ENCODE measurements at places on chromosomes 5 and 9.

GRCh38 chr9:91949946-91950664, at the start of gene ROR2:
ROR2 (minus strand) TSS chr9:91950228.
- DNase-seq: peak; percentile 44

- DNase-seq: no peak
Observed at GRCh38 chr9:13070612-13071595, 208.6 kb downstream of the MPDZ start.

DNA sequence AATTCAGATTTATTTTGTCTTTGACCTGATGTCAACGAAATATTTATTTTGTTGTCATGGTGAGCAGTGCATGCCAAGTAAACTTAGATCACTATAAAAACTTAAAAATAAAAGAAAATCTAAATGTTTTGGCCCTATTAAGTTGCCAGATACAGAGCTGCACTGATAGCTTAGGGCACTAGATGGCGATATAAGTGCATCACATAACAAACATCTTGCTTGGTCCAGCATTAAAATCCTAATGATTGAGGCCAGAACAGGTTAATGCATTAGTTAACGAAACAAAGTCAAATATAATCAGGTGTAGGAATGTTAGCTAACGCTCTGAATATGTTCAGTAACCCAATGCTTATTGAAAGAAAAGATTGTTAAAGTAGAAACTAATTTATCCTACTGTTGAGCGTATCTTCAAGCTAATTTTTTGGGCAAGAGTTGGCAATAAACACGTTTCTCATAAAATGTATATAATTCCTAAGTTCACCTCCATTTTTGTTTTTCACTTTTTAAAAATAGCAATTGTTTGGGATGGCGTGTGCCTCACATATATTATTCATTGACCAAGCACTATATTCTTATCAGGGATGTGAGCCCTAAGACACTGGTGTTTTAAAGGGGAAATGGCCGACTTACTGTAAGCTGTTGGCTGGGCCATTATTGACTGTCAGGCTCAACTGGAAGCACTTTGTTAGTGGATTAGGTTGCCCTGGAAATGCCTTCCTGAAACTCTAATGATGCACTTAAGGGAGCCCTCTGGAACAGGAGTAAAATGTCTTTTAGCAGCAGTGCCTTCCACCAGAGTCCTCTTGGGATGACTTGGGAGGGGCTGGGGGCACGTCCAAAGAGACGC, 33.3 kb downstream of the KCTD16 start:
- DNase-seq: peak; percentile 41

GRCh38 chr5:133912951-133913350, 55.5 kb downstream of the C5orf15 start:
- DNase-seq: no peak

DNA sequence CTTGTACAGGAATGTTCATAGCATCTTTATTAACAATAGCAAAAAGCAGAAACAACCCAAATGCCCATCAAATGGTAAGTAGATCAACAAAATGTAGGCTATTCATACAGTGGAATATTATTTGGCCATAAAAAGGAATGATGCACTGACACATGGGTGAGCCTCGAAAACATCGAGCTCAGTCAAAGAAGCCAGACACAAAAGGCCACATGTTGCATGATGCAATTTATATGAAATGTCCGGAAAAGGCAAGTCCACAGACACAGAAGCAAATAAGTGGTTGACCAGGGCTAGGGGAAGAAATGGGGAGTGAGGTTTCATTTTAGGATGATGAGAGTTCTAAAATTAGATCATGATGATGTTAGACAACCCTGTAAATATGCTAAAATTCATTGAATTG, 16.5 kb upstream of the SLC2A8 start:
- DNase-seq: no peak

DNA sequence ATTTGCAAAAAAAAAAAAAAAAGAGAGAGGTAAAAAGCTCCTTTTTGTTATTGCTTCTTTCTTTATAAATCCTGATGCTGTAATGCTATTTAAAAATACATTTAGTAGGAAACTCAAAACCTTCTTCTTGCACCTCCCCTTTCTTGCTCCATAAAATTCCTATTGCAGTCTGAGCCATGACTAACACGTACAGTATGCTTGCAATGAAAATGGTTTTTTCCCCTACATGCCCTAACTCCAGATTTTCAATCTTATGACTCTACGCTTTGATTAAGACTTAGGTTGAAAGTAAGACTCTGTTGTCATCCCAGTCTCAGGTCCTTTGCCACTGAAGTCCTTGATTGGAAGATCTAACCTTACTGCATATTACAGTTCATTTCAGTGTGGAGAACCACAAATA, 23.9 kb downstream of the FGF10 start:
- DNase-seq: no peak

GRCh38 chr5:112183103-112183711, 235.9 kb downstream of the EPB41L4A start:
- no peak for DNase-seq

DNA sequence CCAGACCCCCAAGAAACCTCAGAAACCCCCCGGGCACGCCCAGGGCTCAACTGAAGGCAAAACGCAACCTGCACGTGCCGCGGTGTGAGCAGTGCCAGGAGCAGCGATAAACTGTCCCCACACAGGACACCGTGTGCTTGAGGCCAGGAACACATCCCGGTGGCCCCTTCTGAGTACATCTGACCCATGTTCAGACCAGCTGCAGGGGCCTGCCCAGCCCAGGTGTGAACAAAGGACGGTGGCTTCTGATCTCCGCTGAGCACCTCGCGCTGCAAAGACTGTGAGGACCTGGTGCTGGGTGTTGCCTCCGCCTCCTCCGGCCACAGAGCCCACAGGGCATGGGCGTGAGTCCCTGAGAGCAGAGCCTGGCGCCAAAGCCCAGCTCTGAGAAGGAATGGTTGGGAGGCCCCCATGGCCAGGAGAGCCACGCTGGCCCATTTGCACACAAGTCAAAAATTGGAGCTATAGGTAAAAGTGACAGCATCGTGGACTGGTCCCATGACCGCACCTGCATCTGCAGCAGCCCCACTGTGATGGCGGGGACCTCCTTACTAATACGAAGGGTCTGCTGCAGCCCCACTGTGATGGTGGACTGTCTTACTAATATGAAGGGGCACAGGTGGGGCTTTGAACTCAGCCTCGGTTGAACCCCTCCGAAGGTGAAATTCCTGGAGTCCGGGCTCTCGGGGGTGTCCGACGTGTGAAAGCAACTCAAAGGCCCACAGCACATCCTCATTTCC, 31.5 kb downstream of the NDUFS6 start:
- DNase-seq: no peak

DNA sequence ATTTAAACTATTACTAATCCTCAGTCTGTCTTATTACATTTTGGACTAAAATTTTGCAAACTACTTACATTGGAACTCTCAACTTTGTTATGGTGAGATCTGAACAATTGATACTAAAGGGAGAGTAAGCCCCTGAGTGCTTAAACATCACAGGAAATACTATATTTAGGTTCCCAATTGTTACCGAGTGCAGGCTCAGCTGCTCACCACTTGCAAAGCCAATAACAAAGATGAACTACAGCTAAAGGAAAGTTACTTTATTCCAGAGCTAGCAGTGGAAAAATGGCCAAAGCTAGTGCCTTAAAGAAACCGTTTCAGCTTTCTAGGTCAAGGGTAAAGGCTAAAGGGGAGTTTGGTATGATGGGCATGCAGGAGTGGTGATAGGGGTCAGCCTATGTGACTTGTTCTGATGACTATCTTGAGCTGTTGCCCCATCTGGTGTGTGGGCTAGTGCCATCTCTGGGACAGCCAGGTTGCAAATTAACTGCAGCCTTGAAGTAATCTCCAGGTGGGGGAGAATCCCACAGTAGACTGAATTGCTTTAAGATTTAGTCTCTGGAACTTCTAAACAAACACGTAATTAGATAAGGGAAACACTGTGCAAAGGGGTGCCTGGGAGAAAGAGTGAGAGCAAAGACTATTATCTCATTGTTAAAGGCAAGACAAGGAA, 7.8 kb upstream of the NDUFB6 start:
- no peak for DNase-seq

DNA sequence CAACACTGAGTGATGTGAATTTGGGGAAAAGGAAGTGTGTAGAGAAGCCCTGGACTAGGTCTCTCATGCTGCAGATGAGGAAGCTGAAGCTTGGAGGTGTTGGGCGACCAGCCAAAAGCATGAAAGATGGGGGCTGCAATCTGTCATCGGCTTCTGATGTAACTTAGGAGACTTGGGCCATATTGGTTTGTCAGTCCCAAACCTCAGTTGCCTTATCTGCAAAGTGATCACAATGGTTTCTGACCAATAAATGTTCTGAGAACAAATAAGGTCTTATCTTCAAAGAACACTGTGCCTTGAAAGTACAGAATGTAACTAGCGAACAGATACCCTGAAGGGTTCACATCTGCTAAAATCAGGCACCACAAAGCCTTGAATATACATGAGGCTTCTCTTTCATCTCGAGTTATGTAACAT, 198.4 kb upstream of the NR3C1 start:
- DNase-seq: no peak

DNA sequence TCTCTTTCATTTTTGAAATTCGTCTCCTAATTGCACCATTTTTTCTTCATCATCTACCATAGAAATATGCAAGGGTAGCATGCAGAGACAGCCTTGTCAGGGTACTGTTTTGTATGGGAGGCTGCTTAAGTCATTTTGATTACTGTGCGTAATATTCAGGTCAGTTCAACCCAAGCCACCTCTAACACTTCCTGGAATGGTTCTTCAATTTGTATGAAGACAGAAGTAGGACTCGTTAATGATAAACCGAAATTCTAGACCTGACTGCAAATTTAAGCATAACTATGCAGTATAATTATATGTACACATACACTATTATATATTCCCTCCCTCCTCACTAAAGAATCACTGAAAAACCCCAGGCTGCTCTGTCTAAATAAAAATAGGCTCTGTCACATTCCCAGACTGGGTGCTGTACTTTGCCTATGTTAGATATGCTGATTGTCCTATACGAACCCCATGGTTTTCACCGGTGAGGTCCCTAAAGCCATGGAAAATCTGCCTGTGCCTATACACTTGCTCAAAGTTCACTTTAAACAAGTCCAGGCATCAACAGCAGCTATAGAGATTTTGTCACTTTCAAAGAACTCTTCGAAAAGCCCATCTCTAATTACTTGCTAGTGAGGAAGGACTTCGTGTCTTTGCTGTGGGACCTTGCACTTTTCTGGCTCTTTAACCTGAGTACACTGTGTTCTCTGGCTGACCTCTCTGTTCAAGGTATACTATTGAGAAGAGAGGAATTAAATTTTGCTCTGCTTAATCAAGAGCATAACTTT, 352.1 kb upstream of the CD180 start:
- no peak for DNase-seq

DNA sequence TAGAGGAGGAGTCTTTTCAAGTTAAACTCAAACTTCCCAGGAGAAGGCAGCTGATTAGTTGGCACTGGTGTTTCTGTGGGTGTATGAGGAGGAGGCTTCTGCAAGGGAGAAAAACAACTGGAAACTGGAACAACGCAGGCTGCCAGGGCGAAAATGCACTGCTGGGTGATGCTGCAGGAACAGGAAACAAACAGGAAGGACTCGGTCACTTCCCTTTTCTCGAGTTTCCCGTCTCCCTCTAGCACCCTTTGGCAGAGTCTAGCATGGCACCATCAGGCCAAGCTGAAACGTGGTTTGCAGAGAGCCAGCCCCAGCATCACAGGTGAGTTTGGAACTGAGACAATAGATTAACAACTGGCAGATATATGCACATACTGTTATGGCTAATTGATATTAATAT, 77.5 kb upstream of the CAST start:
- DNase-seq: no peak

DNA sequence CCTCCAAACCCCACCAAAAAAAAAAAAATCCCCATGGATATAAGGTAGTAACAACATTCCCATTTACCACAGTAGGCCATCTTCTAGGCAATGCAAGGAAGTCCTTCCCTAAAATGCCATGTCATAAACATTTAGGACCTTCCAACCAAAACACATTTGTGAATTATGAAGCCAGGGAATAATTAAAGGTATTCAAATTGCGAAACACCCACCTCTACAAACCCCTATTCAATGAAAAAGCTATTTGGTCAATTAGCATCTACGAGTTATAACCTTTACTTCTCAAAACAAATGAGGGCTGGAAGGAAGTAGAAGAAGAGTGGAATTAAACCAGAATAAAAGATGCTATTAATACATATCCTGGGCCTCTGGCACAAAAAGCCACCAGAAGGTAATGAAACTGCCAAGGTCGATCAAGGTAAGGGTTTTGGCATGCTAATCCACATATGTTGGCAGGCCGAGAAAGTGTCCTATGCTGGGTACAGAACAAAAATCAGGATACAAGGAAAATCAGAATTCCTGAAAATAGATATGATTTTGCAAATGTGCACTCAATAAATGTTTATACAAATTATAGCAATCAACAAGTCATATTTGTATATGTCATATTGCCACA, 47.7 kb downstream of the MTMR12 start:
- DNase-seq: no peak

DNA sequence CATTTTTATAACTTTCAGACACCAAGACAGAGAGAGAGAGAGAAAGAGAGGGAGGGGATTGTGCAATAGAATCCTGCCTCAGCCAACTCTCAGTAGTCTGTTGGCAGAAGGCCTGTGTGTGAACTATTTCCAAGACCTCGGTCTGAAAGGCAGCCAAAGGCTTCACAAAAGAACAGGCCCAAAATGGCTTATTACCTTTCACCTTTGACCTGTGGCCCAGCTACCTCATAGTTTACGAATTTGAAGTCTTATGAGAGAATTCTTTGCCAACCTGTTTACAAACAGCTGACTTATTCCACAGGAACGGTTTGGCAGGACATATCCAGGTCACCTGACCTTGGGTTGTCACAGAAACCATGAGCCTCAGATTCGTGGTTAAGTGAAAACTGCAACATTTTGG, 48.6 kb downstream of the NR2F1-AS1 start:
- no peak for DNase-seq

DNA sequence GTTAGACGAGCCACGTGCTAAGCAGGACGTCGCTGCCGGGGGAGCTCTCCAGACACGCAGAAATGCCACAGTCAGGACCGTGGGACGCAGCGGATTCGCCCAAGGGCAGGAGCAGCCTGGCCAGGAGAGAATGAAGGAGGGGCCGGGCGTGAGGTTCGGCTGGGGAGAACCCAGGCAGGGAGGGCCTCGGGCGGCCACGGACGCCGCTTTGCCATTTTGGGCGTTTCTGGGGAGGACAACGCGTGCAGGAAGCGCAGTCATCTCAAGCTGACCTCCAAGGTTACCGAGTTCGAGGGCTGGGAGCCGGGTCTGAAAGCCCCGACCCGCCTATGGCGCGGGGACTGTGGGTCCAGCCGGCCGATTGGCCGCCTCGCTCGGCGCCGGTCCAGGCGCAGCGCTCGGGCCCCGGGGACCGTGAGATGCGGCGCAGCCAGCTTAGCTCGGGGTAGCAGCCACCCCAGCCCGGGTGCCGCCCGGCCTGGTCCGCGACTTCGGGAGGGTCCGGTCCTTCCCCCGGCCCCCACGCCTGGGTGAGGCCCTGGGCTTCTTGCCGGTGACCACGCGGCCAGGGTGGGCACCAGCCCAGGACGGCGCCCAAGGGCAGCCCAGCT, 760 bp upstream of the MAN1B1 start:
- DNase-seq: peak; percentile 33

GRCh38 chr9:34049630-34050384, 1.1 kb upstream of the UBAP2 start:
- DNase-seq: peak; percentile 17
